ENCODE measurements at places on chromosomes 5 and 9.

- no peak for DNase-seq
Measured at GRCh38 chr5:94376672-94377345, 241.6 kb downstream of the KIAA0825 start.

- DNase-seq, result no peak
Measured at GRCh38 chr9:13841746-13842462, 472.0 kb downstream of the NFIB start.

- no peak for DNase-seq
Measured at GRCh38 chr5:81292130-81292529, 9.3 kb upstream of the ZCCHC9 start.

- DNase-seq, result no peak
Measured at GRCh38 chr9:35937227-35937626, 20.7 kb downstream of the OR2S2 start.

GRCh38 chr9:3857673-3858072 is 331.9 kb upstream of the RFX3 start:
- DNase-seq, result no peak

DNA sequence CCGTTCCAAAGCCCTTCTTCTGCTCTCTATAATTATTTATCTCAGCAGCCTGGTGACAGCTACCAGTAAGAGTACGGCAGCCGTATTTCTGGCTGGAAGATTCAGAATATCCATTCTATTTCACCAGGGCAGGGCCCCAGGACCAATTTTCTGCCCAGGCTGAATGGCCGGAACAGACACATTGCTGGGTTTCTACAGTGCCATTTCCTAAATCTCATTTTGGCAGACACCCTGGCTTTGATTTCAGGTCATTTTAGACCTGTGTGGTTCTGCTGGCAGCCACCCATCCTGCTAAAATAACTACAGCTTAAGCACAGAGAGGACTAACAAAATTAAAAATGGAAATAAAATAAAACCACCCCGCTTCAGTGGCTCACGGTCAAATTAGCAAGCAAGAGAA is 95.0 kb downstream of the CRB2 start:
- DNase-seq, result no peak

- no peak for DNase-seq
Measured at GRCh38 chr9:136370687-136371532, 2.6 kb downstream of the CARD9 start.

DNA sequence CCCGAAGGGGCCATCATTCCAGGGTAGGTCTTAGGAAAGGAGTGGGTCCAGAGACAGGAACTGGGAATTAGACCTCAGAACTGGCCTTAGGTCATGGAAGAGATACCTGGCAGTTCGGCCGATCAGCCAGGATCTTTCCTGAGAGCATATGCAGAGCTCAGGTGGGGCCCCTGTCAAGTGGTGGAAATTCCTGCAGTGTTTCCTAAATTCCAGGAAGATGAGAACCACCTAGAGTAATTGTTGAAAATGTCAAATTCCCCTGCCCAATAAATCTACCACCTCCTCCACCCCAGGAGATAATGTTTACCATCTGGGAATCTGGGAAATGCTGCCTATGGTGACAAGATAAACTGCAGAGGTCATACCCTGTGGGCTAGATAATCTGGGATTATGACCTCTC is 14.6 kb downstream of the TMEM171 start:
- no peak for DNase-seq

DNA sequence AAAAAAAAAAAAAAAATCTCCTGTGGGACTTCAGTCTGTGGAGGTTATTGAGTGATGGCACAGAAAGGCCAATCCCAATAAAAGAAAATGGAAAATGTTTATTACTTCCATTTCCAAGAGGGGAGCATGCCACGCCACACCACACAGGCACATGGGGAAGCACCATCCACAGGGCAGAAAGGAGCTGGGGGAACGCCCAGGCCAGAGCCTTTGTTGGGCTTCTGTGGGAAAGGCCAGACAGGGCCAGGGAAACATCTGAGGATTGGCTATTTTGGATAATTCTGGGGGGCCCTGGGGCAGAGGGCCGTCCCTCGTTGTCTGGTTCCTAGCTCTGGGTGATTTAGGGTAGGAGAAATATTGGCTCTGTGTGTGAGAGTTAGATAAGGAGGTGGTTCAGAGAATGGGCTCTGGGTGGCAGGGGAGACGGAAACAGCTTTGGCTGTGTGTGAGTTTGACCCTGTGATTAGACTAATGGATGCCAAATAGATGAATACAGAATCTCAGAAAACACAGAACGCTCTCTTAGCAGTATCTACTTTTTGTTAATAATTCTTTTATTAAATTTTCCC is 49.0 kb upstream of the ABL1 start:
- DNase-seq, result no peak

GRCh38 chr9:135961811-135962695 is 880 bp upstream of the UBAC1 start:
- no peak for DNase-seq

GRCh38 chr5:171702135-171702770 is 83.4 kb upstream of the SMIM23 start:
- DNase-seq, result no peak

- no peak for DNase-seq
Measured at GRCh38 chr9:32647671-32648070, 12.2 kb upstream of the TAF1L start.

- DNase-seq, result no peak
Measured at GRCh38 chr5:168752012-168752411, 172.8 kb upstream of the PANK3 start.

DNA sequence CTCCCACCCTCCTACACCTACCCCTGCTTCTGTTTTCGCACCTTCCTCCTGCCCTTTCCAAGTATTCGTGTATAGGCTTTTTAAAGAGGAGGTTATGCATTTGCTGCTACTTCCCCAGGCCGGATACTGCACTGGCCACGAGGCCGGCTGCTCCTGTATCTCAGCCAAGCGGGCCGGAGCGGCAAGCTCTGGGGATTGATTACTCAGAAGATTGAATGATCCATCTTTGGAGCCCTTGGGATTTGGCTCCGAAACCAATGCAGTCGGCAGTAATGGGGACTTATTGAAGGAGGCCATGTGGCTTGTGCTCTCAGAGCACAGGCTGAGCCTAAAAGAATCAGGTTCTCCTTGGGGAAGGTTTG is 405.3 kb downstream of the TLE4 start:
- no peak for DNase-seq
